Stimulated activated CD4-positive, alpha-beta T cell treated with anti-CD3 and anti-CD28 coated beads, Interleukin-4, amount 100 ng/mL, for 1 hour (primary cell): ENCODE measurements at places on chromosomes 12 and 14.

GRCh38 chr14:34235643-34236300 lies 226.3 kb downstream of the SPTSSA start:
- DNase-seq, result no peak

DNA sequence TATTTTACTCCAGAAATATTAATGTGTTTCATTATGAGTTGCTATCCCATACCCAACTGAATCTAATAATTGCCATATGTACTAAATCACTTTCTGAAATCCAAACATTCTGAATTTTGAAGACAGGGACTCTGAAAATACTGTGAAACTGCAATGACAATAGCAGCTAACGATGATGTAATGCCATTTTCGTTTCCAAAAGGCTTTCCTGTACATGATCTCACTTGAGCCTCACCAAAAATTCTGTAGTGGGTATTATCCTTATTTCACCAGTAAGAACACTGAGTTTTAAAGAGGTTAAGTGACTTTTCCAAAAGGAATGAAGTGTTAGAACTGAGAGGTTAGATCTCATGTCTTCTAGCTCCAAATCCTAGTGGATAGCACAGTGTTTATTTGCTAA lies 133.3 kb downstream of the FLRT2 start:
- no peak for DNase-seq

- no peak for DNase-seq
Observed at GRCh38 chr14:50573862-50574261, 13.9 kb downstream of the ATL1 start.

GRCh38 chr12:89889062-89889461 lies 180.4 kb upstream of the ATP2B1 start:
- no peak for DNase-seq

DNA sequence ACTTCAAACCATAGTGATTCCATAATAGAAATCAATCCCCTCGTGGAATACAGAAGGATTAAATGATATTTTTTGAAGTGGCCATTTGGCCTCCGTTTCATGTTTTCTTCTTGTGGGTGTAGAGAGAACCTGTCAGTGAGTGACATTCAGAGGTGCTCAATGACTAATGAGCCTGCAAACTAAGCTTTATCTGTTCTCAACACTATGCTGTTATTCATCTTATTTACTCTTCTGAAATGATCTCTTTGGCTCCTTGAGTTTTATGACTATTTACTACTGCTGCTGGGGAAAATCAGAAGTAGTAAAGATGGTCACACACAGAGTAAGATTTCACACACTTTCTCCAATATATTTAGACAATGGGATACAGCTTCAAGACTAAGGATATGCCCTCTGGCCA lies 30.4 kb downstream of the ATP2B1 start:
- DNase-seq, result no peak
